ENCODE measurements at places on chromosomes 11 and 22.

DNA sequence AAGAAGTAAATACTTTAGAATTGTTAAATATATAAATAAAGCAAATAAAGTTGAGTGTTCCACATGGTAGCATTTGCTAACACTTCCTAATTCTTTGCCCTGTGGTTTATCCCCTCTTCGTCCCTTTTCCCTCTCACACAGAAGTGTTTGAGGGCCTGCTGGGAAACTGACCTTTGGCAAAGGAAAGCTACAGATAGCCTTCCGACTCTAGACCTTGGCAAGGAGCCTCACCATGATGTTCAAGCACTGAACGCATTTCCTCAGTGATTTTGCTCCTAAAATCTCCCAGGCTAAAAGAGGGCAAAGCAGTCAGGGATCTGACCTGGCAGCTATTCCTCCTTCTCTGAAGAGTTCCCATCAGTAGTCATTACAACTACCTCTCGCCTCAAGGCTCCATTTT, 52.5 kb upstream of the HORMAD2 start:
- no peak for DNase-seq

DNA sequence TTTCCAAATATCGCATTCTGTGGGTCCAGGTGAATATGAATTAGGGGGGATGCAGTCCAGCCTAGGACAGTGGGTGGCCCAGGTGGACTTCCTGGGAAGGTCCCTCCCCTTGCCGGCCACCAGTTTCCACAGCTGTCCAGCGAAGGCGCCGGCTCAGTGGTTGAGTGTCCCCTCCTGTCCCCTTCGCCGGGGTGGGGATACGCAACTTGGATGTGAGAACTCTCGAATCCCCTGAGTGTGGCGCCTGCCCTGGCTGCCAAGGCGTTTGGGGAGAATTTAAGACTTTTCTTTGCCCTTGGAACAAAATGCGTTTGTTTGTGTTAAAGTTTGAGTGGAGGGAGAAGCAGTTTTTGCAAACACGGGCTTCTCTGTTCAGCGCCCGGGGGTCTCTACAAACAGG, 123.7 kb downstream of the KCNQ1OT1 start:
- DNase-seq = no peak

DNA sequence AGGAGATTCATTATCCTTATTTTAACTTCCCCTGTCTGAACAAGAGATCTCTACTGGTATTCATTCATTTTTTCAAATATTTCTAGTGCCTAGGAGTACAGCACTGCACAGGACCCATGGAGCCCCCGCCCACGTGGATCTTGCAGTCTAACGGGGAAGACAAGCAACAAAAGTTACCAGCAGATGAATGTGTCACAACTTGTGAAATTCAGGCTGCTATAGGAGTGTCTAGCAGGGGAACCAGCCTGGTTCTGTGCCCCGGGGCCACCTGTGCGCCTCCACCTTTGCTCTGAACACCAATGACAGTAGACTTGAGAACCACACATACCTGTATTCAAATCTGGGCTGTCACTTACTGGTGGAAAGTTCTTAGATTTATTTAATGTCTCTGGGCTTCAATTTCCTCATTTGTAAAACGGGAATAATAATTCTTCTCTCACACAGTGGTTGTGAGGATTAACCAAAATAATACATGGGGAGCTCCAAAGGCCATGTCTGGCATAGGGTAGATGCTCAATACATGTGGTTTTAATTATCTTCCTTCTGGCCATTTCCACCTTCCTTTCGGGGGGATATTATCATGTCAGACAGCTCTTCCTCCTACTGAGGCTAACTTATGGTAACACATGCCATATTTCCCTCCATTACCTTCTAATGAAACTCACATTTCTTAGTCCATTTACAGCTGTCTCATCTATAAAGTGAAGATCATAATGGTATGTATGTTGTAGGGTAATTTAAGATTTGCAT, 17.8 kb downstream of the POU2AF1 start:
- no peak for DNase-seq

DNA sequence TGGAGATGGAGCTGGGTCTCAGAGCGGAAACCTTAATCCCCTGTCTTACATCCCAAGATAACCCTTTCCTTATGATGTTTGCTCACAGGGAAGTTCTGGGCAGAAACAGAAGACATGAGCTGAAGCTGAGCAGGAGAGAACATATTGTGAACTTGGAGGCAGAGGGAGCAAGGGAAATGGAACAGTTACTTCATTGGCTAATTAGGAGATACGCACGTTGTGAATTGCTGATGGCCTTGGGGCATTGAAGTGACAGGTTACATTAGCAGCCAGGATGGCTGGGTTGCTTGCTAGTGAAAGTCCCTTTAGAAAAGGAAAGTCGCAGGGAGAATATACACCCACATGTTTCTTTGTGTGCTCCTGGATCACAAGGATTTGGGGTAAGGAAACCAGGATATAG, 48.7 kb downstream of the TENM4 start:
- DNase-seq = no peak

DNA sequence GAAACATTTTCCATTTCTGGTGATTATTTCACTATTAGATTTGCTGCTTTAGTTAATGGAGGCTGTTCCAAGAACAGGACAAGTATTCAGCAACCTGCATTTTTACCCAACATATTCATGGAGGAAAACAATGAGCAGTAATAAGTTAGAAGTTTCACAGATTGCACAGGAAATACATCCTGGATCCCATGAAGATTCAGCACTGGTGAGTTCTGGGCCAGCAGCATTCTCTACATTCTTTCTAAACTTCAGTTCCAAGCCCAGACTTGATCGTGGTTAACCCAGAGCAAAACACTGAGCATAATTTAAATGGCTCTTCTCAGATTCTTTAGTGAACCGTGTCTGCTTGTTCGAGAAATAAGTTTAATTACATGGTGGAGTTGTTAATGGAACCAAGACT, 3.8 kb downstream of the FJX1 start:
- DNase-seq = no peak

DNA sequence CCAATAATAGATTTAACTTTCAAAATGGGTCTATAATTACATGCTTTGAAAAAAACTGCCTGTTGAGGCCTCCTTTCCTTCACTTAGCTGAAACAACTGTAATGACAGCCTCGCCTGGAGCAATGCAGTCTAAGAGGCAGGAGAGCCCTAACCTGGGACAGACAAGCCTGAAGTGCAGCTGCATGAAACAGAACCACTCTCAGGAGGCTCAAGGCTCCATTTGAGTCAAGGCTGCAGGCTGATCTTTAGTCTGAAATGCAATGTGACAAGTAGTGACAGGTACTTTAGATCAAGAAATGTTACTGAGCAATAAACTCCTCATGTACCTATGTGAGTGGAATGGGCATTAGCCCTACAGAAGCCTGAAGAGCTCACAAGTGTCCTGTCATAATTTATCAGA, 414.0 kb upstream of the LUZP2 start:
- no peak for DNase-seq

- DNase-seq = no peak
Observed at GRCh38 chr22:48921411-48921903, 906.2 kb downstream of the BRD1 start.

DNA sequence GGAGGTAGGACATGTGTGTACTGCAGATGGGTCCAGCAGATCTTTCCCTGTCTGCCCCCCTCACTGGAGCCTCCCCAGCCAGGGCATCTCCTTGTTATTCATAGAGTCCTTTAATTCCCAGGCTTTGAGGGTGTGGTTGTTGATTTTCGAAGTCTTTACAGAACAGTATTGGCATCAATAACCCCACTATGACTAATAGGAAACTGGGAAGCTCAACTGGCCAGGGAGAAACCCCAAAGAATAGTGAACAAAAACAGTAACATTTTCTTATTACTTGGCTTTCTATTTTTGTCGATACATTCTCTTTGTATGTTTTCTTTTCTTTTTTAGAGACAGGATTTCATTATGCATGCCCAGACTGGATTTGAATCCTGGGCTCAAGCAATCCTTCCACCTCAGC, 57.9 kb downstream of the NF2 start:
- DNase-seq = no peak

GRCh38 chr11:65849366-65849765, 8.6 kb downstream of the CFL1 start:
- DNase-seq = no peak

GRCh38 chr11:101706541-101706940, 122.7 kb upstream of the TRPC6 start:
- DNase-seq = no peak

DNA sequence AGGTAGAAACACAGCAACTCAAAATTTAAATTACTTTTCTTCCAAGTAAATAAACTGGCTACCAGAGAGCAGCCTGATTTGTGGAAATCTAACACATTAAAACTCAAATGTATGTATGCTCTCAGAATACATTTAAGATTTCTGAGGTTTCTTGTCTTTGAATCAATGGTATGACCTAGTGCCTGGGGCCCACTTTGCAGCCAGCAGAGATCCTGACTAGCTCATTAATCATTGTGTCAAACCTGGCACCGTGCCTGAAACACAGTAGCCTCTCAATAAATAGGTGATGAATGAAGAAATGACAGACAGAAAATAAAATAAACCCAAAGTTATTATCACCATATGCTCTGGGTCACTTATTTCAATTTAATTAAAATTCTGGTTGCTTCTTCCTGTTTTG, 176.2 kb upstream of the FAT3 start:
- no peak for DNase-seq

- no peak for DNase-seq
Observed at GRCh38 chr11:2838091-2838490, 47.5 kb downstream of the CDKN1C start.

GRCh38 chr11:119103793-119104192, 2.1 kb upstream of the DPAGT1 start:
- no peak for DNase-seq

GRCh38 chr22:36258701-36259614, 6.0 kb downstream of the APOL1 start:
- peak; percentile 81 for DNase-seq

DNA sequence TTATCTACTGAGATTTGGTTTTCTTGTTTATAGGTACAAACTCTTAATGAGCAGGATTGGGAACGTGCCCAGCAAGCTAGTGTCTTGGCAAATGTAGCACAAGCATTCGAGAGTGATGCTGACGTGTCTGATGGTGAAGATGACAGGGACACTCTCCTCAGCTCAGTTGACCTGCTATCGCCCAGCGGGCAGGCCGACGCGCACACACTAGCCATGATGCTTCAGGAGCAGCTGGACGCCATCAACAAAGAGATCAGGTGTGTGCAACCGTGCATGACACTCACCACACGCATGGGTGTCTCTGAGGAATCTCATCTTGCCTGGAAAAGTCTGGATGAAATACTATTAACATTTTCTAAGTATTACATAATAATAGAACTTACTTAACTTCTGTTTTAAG, 54.7 kb upstream of the CTTN start:
- DNase-seq = no peak

DNA sequence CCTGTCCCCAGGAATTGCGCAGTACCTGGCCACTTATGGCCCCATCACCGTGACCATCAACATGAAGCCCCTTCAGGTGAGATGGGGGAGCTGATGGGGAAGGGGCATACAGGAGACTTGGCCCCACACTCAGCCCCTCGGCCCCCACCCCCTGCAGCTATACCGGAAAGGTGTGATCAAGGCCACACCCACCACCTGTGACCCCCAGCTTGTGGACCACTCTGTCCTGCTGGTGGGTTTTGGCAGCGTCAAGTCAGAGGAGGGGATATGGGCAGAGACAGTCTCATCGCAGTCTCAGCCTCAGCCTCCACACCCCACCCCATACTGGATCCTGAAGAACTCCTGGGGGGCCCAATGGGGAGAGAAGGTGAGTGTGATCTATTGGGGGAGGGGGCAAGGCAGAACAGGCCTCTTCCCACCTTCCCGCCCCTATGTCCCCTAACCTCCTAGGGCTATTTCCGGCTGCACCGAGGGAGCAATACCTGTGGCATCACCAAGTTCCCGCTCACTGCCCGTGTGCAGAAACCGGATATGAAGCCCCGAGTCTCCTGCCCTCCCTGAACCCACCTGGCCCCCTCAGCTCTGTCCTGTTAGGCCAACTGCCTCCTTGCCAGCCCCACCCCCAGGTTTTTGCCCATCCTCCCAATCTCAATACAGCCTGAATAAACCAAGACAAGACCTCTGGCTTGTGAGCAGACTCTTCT, 3.6 kb downstream of the CTSW start:
- no peak for DNase-seq

- DNase-seq = no peak
Observed at GRCh38 chr22:29700900-29701154, 19.0 kb upstream of the CABP7 start.

- no peak for DNase-seq
Observed at GRCh38 chr11:130675371-130675821, 227.0 kb downstream of the ADAMTS15 start.

DNA sequence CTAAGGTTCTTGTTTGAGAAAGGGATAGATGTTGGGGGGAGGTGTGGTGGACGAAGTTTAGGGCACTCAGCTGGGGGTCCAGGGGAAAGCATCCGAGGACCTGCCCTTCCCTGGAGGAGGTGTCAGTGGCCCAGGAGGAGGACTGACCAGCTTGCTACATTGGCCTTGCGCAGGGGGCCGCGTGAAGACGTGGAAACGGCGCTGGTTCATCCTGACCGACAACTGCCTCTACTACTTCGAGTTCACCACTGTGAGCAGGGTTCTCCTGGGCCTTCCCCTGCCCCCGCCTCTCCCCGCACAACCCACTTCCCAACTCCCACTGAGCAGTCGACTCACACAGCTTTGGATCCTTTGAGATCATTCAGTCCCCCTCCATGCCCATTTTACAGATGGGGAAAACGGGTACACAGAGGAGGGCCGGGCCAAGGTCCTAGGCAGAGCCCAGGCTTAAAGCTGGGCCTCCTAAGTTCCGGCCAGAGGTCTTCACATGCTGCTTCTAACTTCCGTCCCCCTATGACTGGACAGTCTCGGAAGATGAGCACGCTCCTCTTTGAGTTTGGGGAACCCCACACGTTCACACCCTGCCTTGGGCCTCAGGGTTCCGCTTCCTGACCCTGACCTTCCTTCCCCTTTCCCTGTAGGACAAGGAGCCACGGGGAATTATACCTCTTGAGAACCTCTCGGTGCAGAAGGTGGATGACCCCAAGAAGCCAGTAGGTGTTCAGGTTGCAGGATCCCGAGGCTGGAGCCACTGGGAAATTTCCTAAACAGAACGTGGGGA, 28.7 kb downstream of the CYTH4 start:
- DNase-seq = no peak

- DNase-seq = no peak
Observed at GRCh38 chr22:48960980-48961660, 866.6 kb downstream of the BRD1 start.

All from ecto neural progenitor cell (in vitro differentiated cells).